Activated T-helper 17 cell treated with anti-CD3 and anti-CD28 coated beads, Interleukin-2, amount 50 U/mL, for 72 hours (primary cell): ENCODE measurements at places on chromosomes 3 and 15.

DNA sequence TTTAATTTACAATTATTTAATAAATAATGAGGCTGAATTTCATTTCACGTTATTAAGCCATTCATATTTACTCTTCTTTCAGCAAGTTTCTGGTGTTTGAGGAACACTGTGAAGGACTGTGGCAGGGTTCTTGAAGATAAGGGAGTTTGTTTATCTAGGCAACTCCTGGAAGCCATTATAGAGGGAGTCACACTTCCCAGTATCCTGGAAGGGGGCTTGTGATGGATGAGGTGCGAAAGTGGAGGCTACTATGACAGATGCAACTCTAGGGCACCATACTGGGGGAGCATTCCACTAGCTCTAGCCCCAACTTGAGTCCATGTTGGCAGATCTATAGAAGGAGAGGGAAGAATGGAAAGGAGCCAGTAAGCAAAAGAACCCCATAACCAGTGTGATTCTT, 14.4 kb downstream of the CNOT10 start:
- no peak for ATAC-seq

DNA sequence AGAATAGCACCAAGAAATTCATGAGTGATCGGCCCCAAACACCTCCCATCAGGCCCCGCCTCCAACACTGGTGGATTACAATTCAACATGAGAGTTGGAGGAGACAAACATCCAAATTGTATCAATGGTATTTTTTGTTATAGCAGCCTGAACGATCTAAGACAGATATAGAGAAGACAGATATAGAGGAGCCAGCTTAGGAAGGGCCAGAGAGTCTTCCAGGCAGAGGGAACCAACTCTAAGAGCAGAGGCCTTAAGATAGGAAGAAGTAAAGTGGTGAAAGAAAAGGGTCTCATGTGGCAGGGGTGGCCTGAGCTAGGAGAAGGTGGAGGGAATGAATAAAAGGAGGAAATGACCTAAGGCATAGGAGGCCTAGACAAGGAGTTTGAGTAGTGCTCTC, 158.8 kb upstream of the TBL1XR1 start:
- no peak for ATAC-seq

DNA sequence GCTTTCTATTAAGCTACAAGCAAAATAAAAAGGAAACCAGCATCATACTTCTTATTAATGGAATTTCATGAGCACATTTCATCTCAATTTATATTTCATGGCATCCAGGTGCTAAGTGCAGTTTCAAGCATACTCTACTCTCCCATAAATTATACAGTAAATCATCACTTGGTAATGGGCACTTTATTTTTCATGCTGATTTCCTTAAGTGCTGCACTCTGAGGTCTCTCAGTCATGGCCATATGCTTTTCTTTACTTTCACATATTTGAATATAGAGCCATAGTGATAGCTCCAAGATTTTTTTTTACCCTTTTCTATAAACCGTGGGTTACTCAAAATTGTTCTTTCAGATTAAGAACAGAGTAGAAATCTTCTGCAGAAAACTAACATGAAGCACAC, 1505.7 kb upstream of the CADM2 start:
- no peak for ATAC-seq

DNA sequence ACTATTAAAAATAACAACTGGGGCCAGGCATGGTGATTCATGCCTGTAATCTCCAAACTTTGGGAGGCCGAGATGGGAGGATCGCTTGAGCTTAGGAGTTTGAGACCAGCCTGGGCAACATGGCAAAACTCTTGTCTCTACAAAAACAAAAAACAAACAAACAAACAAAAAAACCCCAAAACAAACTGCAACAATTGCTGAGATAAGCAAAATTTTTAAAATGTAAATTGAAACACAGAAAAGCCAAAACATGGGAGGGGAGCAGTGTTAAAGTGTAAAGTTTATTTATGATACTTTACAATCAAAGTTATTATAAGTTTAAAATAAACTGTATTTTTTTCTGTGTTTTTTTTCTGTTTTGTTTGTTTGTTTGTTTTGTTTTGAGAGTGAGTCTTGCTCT, 207.7 kb downstream of the PCCB start:
- ATAC-seq = no peak

GRCh38 chr3:56042326-56042951, 425.8 kb downstream of the ERC2 start:
- no peak for ATAC-seq

DNA sequence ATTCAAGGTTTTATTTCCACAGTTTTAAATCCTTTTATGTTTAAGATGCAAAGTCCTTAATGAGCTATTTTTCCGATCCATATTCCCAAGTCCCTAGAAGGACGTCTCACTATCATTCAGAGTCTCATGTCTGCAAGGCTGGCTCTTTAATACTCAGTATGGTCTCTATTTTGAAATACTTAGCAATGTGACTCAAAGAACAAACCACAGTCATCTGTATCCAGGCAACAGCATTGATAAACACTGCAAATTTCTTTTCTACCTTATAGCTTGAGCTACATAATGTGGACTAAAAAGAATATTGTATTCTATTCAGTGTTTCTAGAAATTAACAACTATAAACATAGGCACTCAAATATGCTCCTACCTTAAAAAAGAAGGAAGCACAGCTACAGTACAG, 588.3 kb upstream of the NAALADL2 start:
- ATAC-seq = no peak
